MG63 (cell line): ENCODE measurements at places on chromosomes 7 and 10. TPM values are rescaled to one million over a fixed set of nuclear protein-coding genes. Genes with fewer than 3 reads are reported as not detected.

DNA sequence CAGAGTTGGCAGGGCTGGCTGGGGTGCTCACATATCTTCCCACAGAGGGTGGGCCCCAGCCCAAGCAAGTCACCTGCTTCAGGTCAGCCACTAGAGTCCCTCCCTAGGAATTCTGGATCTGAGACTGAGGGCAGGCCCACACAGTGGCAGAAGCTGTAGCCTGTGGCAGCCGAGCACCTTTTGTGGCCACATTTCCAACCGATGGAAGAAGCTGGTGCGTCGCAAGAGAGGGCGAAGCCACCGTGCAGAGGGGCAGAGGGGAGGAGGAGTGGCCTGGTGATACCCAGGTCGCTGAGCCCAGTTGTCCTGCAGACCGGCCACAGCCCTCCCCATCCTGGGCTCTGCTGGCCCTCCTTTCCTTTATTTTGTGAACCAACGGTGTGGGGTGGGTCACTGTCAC lies 5.3 kb downstream of the POLM start:
- no peak for DNase-seq

Gene LARP4B
- 11.1 and 13.4 TPM in 2 replicates for total RNA-seq

GRCh38 chr10:21260066-21260465 lies 265.4 kb downstream of the SKIDA1 start:
- DNase-seq = peak; percentile 44

DNA sequence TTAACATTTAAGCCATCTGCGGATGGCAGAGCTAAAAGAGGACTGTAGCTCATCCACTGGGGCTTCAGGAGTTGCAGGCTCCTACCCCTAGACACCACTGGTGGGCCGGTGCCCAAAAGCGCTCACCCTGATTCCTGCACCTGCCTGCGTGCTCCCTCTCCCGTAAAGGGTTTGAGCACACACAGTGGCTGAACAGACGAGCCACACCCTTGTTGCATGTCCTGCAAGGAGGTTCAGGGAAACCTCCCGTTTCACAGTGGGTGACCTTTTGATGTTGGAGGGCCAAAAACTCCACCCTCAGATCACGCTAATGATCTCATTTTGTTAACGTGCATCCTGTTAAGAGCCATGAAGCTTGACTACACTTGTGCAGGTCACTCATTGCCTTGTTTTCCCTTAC lies 37.9 kb downstream of the SYPL1 start:
- DNase-seq = no peak

DNA sequence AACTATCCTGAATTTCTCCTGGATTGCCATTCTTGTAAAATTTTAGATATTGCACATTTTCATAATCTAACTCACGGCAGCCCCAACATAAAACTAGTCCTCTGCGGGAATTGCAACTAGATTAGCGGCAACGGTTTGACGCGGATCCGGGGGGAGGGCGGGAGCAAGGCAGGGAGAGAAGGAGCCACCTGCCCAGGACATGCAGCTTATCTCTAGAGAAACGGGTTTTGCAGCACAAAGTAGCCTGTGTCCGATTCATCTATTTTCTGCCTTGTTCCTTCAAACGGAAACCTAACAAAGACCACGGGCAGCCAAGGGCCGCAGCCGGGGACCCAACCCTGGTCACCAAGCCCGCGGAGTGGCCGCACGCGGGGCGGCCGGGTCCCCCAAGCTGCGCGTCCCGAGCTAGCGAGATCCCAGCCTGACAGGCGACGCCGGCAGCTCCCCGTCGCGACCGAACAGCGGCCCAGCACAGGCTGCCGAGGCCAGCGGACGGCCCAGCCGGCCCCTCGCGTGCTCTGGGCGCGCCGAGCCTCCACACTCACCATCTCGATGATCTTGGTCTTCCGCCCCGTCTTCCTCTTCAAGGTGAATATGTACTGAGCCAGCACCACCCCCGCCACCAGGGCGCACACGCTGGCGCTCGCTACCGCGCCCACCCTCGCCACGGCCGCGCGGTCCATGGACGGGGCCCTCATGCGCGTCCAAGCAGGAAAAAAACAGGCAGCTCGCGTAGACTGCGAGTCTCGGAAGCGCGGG lies at the start of gene NT5C3A:
TSS of gene NT5C3A (minus strand) at position 754 of the 759 bp plus-strand sequence. CDS start at position 683, 71 bp downstream.
- peak; percentile 31 for DNase-seq

Gene SPDYE6
- total RNA-seq = not detected in 2 replicates
